ENCODE measurements at places on chromosomes 1 and 21. TPM values are rescaled to one million over a fixed set of nuclear protein-coding genes. Genes with fewer than 3 reads are reported as not detected.

The BATF3 gene
- total RNA-seq = 32.8 TPM

The FMO1 gene
- not detected for total RNA-seq

The SPRR5 gene
- total RNA-seq = not detected

The CBS gene
- total RNA-seq = 13.6 TPM

The TPM3 gene
- total RNA-seq = 634 TPM

The AMY1A gene
- not detected for total RNA-seq

The PATJ gene
- 4.1 TPM for total RNA-seq

The CTSS gene
- total RNA-seq = 16.1 TPM

The CFAP74 gene
- total RNA-seq = 0.06 TPM

The GUCA2B gene
- 0.37 TPM for total RNA-seq

The ASCL5 gene
- 0.16 TPM for total RNA-seq

The ZNF683 gene
- total RNA-seq = not detected

The CYP4X1 gene
- total RNA-seq = not detected
